ENCODE measurements at places on chromosomes 2 and 18. TPM values are rescaled to one million over a fixed set of nuclear protein-coding genes. Genes with fewer than 3 reads are reported as not detected.

DNA sequence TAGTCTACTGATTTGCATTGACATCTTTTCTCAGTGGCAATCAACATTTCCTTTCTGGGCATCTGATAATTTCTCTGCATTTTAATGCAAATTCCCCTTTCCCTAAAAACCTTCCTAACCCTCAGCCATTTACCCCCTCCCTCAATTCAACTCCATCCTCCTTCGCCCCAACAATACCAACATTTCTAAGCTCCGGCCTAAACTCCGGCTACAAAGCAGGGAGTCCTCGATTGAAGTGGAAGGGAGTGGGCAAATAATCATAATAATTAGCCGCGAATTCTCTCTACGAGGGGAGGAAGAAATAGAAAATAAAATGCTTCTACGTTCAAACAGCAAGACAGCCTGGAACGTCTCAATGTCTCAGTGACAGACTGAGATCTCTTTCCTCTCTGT, 4.6 kb downstream of the BCL11A start:
- DNase-seq = no peak

DNA sequence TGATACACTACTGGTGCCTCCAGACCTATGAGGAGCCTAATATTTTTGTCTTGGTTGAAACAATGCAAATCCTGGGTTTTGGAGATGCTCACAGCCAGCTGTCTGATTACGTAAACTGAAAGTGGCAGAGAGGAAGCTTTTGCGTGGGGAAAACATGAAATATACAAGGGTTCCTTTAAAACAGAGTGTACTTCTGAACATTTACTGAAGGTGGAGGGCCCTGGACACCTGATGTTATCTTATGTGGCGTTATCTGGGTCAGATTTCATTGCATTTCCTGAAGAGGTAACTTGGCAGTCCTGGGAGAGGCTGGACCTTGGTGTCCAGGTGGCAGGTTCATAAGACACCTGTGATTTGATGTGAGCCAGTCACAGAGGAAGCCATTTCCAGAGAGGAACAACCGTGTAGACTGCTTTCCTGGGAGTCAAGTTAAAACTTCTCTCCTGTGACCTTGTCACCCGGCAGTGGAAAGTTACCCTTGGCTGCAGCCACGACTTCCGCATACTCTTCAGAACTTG, 105.0 kb downstream of the NEDD4L start:
- DNase-seq = no peak

ANKRD12 gene
- 11.4 TPM for total RNA-seq

DNA sequence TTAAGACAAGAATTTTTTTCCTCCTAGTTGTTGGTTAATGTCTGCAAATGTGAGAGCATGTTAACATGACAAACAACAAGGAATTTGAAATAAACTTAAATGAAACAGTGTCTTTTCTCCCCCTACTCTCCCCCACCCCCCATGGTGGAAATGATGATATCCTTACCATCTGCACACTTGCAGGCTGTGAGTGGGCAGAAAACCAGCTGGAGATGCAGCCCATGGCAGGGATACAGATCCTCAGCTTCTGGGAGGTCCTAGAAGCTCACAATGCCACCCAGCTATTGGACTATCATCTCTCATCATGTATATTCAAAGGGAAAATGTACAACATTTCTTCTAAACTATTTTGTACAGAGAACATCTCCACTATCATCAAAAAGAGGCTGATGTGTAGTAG, 196.8 kb downstream of the SLC8A1 start:
- no peak for DNase-seq

GRCh38 chr18:70455731-70456130, 166.9 kb downstream of the SOCS6 start:
- DNase-seq = no peak

DNA sequence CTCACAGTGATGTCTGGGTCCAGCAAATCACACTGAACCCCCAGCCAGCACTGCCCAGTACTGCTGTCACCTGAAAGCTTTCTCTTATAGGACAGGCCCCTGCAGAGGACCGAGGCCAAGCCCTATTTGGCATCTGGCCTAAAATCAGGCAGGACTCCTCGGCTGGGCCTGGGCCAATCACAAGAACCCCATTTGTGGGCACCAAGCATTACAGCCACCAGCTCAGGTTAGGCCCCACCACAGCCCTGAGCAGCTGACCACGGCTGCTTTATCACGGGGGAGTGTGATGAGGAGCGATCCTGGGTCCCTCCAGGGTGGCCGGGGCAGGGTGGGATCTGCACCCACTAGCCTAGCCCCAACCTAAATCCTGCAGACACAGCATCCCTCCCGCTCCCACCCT, 8.2 kb downstream of the BIN1 start:
- DNase-seq = no peak

DNA sequence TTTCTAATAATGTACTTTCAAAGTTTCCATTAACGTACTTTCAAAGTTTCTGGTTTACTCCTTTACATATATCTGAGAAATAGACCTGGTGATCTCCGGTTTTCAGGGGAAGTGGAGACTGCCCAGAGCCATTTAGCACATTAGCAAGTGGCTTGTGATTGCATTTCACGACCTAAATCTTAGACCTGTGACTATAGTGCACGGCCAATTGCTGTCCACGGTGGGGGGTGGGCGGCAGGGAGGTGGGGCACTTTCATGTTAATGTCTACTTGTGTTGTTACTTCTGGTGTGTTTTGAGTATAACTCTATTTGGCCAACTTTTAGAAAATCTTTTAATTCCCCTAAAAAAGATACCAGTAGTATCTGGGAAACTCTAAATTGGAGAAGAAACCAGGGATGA, 11.3 kb downstream of the GATA6 start:
- DNase-seq = no peak

- DNase-seq = no peak
These were observed 36.0 kb downstream of the CSRNP3 start for GRCh38 chr2:165505514-165505913.

STEAP3 gene
- 34.5 TPM for total RNA-seq

DNA sequence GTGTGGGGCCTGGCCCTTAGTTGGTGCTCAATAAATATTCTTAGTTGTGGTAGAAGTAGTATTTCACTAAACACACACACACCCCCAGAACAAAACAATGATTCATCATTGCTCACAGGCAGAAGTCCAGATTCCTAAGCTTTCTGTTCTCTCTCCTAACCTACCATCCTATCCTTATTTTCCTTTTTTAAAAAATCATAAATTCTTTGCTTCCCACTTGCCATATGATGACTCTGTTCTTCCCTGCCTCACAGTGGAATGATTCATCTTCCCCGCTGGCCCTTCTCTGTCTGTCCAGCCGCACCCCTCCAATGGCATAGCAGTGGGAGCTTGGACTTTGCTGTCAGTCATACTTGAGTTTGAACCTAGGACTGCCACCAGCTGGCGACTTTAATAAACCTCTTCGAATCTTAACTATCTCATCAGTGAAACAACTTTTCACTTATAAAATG, 5.2 kb downstream of the EML6 start:
- DNase-seq = no peak

STPG4 gene
- total RNA-seq = not detected

- no peak for DNase-seq
These were observed 149.2 kb downstream of the ARHGAP28 start for GRCh38 chr18:6878556-6879297.

Data from ascending aorta (tissue), 2 donors.